ENCODE measurements at places on chromosomes 3 and 15.

- no peak for DNase-seq
These were observed 85.3 kb downstream of the RPLP1 start for GRCh38 chr15:69537901-69538300.

GRCh38 chr15:46120713-46121112 lies 485.9 kb downstream of the SQOR start:
- no peak for DNase-seq

DNA sequence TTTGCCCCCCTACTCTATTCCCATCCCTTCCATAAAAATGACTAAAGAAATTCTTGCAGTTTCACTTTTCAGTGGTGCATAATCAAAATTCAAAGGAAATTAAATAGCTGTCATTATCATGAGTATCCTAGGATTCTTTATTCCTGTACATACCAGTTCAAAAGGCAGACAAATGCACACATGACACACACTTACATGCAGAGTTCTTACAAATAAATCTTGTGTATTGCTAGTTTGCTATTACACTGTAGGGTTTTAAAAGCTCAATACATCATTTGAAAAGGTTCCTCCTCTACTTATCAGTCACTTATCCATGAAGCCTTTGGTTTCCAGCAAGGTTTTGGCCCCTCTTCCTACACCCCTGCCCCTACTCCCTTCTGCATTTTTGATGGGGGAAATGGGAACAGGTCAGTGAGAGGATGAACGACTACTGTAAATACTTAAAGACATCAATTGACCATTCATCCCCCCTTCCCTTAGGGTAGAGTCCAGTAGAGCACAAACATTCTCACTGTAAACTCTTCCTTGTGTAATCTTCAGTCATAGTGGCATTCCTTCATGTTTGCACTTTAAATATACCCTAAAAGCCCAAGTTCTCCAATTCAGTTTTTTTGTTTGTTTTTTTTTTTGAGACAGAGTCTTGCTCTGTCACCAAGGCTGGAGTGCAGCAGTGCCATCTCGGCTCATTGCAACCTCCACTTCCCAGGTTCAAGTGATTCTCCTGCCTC lies 92.6 kb downstream of the SUCLG2 start:
- DNase-seq, result no peak

DNA sequence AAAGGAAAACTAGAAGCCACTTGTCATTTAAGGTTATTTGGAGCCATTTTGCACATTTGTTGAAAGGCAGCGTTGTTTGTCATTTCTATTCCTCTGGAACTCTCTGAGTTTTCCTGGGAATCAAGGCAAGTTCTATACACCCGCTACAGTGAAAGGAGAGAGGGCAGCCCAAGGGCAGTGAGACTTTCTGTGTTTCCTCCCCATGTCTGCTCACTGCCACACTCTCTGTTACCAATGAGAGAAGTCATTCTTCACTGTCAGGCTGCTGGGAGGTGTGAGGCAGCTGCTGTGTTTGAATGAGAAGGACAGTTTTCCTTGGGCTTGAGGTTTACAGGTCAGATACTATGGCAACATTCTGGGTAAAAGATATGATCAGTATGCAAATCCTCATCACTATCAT lies 36.0 kb downstream of the ATP13A5 start:
- DNase-seq, result no peak

GRCh38 chr3:11465744-11466616 lies 177.7 kb downstream of the VGLL4 start:
- no peak for DNase-seq

DNA sequence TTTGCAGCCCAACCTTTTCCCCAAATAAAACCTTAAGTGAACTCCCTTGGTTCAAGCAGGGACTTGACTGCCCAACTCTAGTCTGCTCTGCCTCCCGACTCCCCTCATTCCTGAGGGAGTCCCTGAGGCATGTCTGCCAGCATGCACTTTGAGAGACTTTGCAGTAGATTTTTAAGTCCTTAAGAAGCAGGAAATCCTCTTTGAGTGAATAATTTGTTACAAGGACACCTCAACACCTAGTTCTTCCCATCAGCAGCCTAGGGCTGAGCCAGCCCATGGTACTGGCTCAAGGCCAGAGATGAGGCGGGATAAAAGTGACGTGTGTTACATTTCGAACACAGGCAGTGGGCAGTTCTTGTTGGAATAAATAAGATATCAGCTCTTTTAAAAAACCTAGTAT lies 204.3 kb upstream of the SLC2A2 start:
- no peak for DNase-seq

DNA sequence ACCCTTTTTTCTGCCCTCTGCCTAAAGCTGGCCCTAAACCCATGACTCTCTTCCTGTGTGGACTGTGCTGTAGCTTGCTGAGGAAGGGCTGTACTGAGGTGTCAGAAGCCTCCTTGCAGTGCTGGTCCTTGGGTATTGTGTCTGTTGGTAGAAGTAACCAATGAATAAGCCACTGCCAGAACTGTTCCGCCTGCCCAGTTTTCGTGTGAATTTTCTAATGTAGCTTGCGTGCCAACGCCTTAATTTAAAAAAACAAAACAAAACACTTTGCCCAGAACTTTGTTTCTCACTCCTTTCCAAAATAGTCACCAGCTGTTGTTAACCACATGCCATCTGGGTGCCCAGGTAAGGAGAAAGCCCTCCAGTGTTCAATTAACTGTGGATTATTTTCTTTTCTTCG lies 101.9 kb downstream of the KLHL25 start:
- DNase-seq, result no peak

- DNase-seq, result no peak
These were observed 68.2 kb upstream of the VGLL4 start for GRCh38 chr3:11711876-11712275.

DNA sequence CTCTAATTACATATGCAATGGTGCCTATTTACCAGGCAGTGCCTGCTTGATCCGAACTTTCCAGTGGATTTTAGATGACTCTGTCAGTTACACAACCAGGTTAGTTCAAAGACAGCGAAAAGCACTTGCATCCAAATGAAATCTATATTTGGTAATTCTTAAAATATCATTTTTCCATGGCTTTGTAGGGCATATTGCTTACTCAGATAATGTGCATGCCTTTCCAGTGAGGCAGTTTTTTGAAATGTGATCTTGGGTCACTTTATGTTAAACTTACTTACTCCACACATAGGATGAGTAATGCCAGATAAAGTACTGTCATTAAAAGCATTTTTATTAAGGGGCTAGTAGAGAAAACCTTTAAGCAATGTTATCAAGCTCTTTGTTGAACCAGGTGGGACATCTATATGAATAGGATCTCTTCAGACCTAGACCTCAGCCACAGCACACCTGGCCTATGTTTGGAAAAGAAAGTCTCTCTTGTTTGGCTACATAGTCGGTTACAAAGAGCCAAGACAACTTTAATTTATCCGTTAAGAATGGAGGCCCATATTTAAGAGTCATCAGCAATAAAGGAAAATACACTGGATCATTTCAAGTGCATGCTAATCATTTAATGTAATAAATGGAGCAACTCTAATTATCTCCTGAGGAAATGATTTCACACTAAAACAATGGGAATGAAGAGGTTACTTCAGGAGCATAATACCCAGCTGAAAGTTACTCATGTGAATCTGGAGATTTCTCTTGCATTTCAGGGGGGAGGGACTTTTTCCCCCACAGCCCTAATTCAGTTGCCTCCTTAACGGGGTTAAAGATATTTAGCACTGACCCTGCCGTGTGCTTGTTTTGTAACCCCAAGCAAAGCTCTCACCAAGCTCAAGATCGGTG lies 56.3 kb upstream of the TMCO5A start:
- DNase-seq, result no peak

DNA sequence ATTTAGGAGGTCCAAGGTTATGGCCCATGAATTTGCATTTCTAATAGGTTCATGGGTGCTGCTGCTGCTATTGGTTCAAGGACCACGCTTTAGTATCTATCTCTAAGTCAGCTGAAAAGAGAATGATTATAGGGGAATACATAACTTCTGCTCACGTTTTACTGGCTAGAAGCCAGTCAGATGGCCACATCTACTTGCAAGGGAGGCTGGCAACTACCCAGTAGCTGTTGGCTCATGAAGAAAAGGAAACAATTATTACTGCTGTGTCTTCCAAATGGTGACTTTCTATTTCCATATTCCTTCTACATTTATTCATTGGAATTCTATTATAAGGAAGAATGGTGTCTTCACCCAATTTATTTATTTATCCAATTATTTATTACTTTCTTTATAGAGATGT lies 54.2 kb downstream of the SLC25A36 start:
- DNase-seq, result no peak

GRCh38 chr3:112847692-112848091 lies 1.0 kb upstream of the CD200R1L start:
- no peak for DNase-seq

- DNase-seq, result no peak
These were observed 49.0 kb downstream of the B3GNT5 start for GRCh38 chr3:183301937-183302580.

DNA sequence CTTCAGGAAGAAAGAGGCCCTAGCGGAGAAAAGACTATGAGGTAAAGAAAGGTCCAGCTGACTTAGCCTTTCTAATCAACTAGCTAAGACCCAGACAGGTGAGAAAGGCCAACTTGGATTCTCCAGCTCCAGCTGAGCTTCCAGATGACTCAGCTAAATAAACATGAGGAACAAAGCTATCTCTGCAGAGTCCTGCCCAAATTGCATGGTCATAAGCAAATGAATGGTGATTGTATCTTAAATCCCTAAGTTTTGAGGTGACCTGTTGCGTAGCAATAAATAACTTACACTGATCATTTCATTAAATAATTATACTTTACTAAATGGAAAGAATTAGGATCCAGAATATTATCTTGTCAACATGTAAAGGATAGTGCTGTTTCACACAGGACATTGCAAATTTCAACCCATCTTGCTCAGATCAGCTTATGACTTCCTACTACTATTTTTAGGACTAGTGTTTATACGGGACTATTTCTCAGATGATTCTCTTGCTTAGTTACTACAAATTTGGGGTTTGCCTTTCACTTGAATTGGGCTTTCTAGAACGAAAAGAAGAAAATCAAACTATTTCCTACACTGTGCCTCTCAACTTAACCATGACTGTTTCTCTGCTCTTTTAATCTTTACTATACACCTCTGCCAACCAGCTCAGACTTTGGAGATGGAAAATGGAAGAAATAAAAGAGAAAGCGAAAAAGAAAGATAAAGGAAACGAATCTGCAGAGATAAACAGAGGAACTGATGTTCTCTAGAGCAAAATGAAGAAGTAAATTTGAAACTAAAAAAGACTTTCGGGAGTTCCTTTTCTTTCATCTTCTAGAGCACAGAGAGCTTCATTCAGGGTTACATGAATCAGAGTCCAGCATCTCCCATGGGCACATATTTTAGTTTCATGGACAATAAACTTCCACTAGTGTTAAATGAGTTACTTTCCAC lies 6.6 kb upstream of the ADGRG7 start:
- no peak for DNase-seq

- no peak for DNase-seq
These were observed 357.0 kb upstream of the ICE2 start for GRCh38 chr15:60835974-60836373.
